Testis (tissue), 5 donors: ENCODE measurements at places on chromosomes 12 and 14. TPM values are rescaled to one million over a fixed set of nuclear protein-coding genes. Genes with fewer than 3 reads are reported as not detected.
A peak's percentile ranks its signal among the peaks of the same experiment; 100 is the strongest.

The CLEC6A gene
- not detected for total RNA-seq

The SERPINA3 gene
- total RNA-seq: 27.4 TPM

The DPF3 gene
- 41.6 TPM for total RNA-seq

The RGS6 gene
- 6.3 TPM for total RNA-seq

The SLC15A4 gene
- total RNA-seq: 81.3 TPM

The FBXO33 gene
- 27.5 TPM for total RNA-seq

The ENTPD5 gene
- 39.5 TPM for total RNA-seq

The FBXO21 gene
- 519 TPM for total RNA-seq

DNA sequence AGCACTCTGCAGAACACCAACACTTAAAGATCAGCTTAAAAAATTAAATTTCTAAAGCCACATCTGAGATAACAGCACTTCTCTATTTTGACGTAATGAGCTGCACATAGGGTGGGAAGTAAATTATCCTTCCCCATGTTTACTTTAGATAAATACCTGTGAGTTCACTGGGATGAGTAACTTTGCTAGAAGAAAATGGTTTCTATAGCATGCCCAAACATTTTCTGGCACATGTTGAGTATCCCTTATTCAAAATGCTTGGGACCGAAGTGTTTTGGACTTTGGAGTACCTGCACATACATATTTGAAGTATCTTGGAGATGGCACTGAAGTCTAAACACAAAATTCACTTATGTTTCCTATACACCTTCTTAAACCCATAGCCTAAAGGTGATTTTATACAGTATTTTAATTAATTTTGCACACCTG, 6.6 kb downstream of the SLC38A2 start:
- peaks cover 38% of the 10 kb centered on the region for H3K4me1 ChIP-seq
- H3K27ac ChIP-seq: peak overlapping the region; percentile 66
- DNase-seq: no peak
- no peak overlapping the region for H3K4me3 ChIP-seq

DNA sequence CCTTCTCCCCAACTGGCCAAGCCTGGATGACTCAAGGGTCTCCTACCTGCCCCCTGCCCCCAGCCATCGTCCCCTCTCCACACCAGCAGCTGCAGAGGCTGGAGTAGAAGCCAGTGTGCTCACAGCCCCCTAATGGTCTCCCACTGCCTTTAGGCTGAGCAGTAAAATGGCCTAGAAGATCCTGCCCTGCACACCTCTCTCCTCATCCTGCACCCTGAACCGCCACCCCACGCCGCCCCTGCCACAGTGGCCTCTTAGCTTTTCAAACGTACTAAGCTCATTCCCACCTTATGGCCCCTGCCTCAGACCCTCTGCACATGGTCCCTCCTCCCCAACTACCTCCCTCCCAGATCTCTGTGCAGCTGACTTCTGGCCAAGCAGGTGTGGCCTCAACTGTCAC, 46.3 kb downstream of the RBM19 start:
- no peaks in the 10 kb centered on the region for H3K4me1 ChIP-seq
- no peaks in the 10 kb centered on the region for H3K36me3 ChIP-seq
- no peaks in the 10 kb centered on the region for H3K27me3 ChIP-seq
- DNase-seq: no peak
- H3K4me3 ChIP-seq: no peak overlapping the region

DNA sequence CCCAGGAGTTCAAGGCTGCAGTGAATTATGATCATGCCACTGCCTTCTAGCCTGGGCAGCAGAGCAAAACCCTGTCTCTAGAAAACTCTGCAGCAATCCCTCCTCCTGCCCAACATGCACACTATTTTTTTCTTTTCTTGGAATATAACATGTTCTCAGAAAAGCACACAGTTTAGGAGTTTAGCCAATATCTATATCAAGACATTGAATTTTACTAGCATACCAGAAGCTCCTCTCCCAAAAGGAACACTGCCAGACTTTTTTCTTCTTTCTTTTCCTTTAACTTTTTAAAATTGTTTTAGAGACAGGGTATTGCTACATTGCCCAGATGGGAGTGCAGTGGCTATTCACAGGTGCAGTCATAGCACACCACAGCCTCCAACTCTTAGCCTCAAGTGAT, 107.1 kb upstream of the AEBP2 start:
- no peak overlapping the region for H3K27ac ChIP-seq
- H3K4me1 ChIP-seq: no peaks in the 10 kb centered on the region

DNA sequence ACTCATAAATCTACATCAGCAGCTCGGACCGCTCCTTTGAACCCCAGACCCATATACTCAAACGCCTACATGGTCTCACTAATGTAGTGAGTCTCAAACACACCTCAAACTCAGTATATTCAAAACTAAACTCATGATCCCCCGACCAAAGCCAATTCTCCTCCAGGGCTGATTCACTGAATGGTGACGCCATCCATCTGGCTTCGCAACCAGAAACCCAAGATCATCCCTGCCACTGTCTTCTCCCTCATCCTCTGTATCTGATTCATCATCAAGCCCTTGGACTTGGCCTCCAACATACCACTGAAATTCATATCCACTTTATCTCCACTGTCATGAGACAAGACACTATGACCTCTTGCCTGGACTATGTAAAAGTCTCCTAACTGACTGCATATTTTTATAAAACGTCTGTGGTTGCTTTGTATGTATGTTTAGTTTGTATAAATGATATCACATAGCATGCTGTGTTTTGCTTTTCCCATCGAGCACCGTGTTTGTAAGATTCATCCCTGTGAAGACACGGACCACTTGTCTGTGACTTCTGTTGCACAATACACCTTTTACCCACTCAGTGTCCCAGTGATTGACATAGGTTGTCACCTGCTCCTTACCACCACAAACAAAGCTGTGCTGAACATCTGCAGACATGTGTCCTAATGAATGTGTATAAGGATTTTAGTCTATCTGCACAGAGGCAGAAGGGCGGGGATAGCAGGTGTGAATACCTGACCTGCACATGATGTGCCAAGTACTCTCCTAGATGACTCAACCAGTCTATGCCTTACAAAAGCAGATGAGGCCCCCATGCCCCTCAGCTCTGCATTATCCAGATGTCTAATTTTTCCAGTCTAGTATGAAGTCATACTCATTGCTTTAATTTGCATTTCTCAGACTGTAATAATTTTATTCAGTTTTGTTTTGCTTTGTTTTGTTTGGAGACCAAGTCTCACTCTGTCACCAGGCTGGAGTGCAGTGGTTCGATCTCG, 76.9 kb downstream of the VWF start:
- H3K4me3 ChIP-seq: no peak overlapping the region
- DNase-seq: no peak
- H3K4me1 ChIP-seq: peaks cover 4% of the 10 kb centered on the region
- no peak overlapping the region for H3K27ac ChIP-seq
- no peaks in the 10 kb centered on the region for H3K36me3 ChIP-seq

DNA sequence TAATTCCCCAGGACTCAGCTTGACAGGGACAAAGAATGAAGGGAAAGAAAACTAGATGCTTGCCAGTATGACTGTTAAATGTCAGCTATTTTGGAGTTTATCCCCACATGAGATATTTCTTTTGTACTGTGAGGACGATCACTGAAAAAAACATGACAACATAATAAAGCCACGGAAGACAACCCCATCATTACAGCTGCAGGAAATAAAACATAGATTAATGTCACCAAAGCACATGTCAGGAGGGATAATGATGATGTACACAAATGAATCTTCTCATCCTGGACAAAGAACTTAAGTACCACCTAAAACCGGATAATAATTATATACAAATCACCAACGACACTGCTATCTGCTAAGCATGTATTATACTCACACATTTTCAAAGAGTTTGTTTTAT, 84.6 kb upstream of the GRIP1 start:
- no peak for DNase-seq
- no peaks in the 10 kb centered on the region for H3K4me1 ChIP-seq
- no peak overlapping the region for H3K27ac ChIP-seq
- H3K27me3 ChIP-seq: no peaks in the 10 kb centered on the region
- no peaks in the 10 kb centered on the region for H3K36me3 ChIP-seq

DNA sequence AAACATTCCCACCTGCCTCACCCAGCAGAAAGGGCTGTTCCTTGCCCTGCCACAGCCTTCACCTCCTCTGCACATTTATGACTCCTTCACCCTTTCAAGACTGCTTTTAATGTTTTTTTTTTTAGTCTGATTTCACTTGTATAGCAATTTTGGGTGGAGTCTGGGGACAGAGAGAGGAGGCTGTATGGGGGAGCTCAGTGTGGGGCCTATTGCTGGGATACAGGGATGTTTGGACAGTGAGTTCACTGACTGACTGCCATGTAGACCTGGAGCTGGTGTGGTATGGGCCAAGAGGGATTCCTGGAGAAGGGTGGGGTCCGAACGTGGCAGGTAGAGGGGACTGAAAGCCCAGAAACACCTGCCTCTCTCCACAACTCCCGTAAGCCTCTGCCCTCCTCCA, 1.9 kb upstream of the KRT85 start:
- DNase-seq: no peak
- H3K27me3 ChIP-seq: no peaks in the 10 kb centered on the region
- no peak overlapping the region for H3K4me3 ChIP-seq
- H3K4me1 ChIP-seq: no peaks in the 10 kb centered on the region
- H3K27ac ChIP-seq: no peak overlapping the region
- no peaks in the 10 kb centered on the region for H3K36me3 ChIP-seq

DNA sequence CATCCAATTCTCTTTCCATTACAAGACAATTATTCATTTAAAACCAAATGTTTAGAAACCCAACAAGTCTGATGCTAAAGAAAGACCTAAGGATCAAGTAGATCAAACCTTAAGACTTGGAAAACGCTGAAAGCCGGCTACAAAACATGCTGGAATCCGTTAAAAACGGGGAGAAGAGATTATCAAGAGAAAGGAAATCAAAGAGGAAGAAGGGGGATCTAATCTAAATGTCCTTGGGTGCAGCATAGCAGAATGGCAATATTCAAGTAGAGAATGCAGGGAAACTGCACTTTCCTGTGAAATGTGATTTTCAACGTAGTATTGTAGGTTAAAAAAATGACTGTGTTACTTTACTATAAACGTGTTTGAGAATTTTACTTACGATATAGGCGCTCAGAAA, 1.3 kb downstream of the PPP1R13B start:
- H3K27ac ChIP-seq: peak overlapping the region; percentile 75
- no peak for DNase-seq
- H3K4me1 ChIP-seq: peaks cover 25% of the 10 kb centered on the region
- H3K4me3 ChIP-seq: peak overlapping the region; percentile 76
- no peaks in the 10 kb centered on the region for H3K36me3 ChIP-seq

DNA sequence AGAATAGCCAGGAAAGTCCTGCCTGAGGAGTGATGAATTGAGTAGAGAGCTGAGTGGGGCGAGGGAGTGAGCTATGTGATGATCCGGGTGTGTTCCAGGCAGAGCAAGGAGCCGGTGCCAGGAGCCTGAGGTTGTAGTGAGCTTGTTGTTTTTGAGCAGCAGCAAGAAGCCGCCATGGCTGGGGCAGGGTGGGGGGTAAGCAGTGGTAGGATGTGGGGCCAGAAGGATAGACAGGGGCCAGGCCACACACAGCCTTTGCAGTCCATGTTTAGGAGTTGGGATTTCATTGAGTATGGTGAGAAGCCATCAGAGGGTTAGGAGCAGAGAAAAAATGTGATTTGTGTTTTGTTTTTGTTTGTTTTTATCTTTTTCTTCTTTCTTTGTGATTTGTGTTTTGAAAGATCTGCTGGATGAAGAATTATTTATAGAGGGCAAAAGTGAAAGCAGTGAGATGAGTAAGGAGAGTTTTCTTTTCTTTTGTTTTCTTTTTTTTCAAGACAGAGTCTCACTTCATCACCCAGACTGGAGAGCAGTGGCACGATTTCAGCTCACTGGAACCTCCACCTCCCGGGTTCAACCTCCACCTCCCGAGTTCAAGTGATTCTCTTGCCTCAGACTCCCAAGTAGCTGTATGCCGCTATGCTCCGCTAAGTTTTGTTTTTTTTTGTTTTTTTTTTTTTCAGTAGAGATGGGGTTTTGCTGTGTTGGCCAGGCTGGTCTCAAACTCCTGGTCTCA, 92.3 kb upstream of the BCAT1 start:
- no peak overlapping the region for H3K27ac ChIP-seq
- no peaks in the 10 kb centered on the region for H3K4me1 ChIP-seq
- no peaks in the 10 kb centered on the region for H3K27me3 ChIP-seq
- no peak for DNase-seq
- no peak overlapping the region for H3K4me3 ChIP-seq

- DNase-seq: no peak
- no peaks in the 10 kb centered on the region for H3K36me3 ChIP-seq
- no peaks in the 10 kb centered on the region for H3K4me1 ChIP-seq
- H3K4me3 ChIP-seq: no peak overlapping the region
- H3K27ac ChIP-seq: no peak overlapping the region
Observed at GRCh38 chr12:75820848-75821578, 210.6 kb downstream of the PHLDA1 start.

- no peak overlapping the region for H3K4me3 ChIP-seq
- no peaks in the 10 kb centered on the region for H3K27me3 ChIP-seq
- no peaks in the 10 kb centered on the region for H3K36me3 ChIP-seq
- no peak overlapping the region for H3K27ac ChIP-seq
- no peak for DNase-seq
- H3K4me1 ChIP-seq: no peaks in the 10 kb centered on the region
Observed at GRCh38 chr12:105954951-105955931, 183.5 kb downstream of the NUAK1 start.

DNA sequence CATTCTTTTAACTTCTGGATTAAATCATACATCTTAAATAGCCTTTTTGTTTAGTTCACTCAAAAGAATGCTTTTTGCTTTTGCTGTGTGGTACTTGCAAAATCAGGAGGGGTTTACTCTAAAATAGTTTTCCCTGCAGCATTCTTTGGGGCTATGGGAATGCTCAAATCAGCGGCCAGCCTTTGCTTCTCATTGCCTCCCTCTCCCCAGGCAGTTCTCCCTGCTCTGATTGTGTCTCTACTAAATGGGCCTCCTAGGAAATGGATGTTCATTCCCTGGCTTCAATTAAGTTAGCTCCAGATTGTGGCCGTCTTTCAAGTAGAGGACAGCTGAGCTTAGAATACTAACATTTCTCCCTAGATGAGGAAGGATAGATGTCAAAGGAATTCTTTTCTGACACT, 4.4 kb downstream of the TULP3 start:
- no peak overlapping the region for H3K27ac ChIP-seq
- H3K27me3 ChIP-seq: no peaks in the 10 kb centered on the region
- no peak overlapping the region for H3K4me3 ChIP-seq
- DNase-seq: no peak

DNA sequence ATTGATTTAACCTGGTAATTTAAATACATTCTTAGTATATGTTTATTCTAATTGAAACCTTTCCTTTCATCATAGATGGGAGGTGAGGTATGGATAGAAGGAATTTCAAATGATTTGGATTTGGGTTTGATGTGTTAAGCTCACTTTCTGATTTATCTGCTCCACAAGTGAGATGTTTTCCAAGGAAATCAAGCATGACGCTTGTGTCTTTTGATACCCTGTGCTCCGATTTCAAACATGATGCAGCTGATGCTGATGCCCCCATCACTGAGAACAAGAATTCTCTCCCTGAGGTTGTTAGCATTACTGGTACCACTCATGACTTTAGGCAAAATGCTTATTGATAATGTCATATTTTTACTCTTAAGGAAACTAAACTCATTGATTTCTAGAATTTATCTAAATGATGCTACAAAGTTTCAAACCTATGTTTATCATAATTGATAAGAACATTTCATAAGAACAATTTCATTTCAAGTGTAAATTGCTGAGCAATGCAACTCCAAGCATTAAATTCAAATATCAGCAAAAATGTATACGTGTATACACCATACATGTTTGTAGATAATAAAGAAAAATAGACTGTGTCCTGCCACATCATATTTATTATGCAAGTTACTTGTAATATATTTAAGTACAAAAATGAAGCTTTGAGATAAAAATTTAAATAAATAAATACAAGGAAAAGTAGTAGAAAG, 75.5 kb upstream of the LRIG3 start:
- no peak overlapping the region for H3K4me3 ChIP-seq
- no peaks in the 10 kb centered on the region for H3K4me1 ChIP-seq
- H3K27me3 ChIP-seq: no peaks in the 10 kb centered on the region
